ENCODE measurements at places on chromosomes 6 and 20.

- no peak for DNase-seq
Measured at GRCh38 chr6:156395276-156395675, 381.9 kb upstream of the ARID1B start.

DNA sequence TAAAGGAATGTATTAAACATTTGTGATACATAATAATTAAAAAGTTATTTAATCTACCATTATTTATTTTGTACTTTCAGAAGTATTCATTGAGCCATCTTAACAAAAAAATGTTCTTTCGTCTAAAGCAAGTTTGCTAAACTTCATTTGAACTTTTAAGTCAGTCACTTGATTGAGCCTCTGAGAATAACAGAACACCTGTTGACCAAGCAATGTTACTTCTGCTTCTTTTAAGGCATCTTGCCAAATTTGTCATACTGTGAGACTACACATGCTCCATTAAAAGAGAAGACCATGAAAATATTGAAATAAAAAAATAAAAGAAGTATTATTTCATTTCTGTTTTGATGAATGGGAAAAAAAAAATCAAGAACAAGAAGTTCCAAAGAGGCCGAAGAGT is 141.8 kb upstream of the BMP5 start:
- no peak for DNase-seq

- DNase-seq, result no peak
Measured at GRCh38 chr20:11182720-11183119, 508.9 kb upstream of the JAG1 start.

DNA sequence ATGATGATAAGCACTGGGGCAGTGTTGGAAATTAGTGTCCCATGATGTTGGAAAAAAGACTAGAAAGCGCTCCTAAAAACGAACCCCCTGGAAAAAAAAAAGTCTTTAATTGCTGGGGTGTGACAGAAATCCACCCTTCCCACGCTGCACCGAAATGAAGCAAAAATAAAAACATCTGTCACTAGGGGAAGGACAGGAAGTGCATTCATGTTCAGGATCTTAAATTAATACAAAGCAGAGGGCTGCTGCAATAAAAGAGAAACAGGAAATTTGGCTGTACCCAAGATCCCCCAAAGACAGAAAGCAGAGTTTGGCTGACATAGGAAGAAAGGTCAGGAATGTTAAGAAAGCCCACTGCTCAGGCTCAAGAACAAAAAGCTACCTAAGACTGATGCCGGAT is 333.9 kb downstream of the TBC1D32 start:
- DNase-seq, result no peak

DNA sequence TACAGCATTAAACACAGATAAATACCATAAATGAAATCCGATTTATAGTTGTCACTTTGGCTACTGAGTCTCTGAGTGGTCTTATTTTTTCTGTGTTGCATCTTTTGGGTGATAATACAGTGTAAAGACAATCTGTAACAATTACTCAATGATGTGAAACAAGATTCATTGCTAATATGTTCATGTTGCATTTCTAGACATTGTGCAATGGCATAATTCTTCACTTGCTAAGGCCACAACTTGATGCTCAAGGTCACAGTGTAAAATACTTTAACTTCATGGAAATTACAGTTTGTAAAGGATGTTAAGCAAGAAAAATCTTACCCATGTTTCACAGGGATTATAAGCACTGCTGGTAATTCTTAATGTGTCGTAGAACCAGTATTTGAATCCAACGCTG is 74.9 kb upstream of the SMLR1 start:
- no peak for DNase-seq

DNA sequence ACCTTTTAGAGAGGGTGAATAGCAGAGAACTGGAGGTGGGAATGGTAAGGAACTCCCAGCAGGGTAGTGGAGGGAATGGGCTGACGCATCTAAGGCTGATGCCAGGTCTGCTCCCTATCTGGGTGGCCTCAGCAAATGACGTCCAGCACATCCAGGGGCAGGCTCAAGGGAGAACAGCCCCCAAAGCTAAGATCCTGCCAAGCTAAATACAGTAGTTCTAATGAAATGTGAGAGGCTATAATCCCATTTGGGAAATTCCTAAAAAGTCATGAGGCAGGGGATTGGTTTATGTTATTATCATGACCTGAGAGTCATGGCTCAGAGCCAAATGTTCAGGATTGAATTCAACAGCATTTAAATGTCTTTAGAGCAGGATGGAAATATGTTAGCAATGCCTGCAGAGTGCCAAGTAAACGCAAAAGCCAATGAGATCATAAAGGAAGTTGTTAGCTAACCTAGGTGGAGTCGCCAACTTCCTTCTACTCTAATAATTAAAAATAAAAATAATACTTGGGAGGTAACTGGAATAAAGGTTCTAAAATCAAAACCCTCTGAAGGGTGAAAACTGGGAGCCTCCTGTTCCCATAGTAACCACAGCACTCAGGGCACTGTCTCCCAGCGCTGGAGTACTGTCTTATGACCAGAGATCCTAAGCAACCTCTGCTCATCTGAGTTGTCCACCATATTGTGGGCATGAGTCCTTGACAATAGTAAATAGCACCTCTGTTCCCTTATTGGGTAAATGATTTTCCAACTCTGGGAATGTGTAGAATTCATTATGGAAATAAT is 34.8 kb downstream of the IYD start:
- peak; percentile 82 for DNase-seq

- no peak for DNase-seq
Measured at GRCh38 chr6:107354451-107354850, 104.9 kb downstream of the PDSS2 start.

DNA sequence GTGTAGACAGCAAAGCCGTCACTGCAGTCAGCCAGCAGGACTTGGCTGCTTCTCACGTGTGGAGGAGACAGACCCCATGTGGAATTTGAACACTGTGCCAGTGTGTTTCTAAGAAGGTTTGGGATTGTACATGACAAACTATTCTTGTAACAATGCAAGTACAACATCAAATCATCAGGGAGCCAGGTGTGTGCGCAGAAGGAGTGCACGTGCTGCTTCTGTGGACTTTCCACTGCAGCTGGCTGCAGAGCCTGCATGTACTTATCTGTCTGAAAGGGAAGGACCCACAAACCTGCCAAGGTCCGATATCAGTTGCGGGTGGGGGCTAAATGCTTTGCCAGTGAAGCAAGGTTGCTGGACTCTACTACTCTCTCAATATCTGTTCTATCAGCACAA is 211.6 kb downstream of the WDR27 start:
- DNase-seq, result no peak

- no peak for DNase-seq
Measured at GRCh38 chr6:105179244-105180065, at the start of gene POPDC3. POPDC3 (minus strand) TSS chr6:105180014; CDS start chr6:105161909, 18,105 bp downstream.

DNA sequence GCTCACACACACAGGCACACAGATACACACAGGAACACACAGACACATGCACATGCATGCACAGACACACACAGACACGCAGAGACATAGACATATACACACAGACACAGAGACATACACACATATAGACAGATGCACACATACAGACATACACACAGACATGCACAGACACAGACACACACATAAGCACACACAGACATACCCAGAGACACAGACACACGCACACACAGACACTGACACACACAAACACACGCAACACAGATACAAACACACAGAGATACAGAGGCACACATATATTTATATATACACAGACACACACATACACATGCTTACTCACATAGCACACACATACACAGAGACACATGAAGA is 158.4 kb downstream of the LY86 start:
- no peak for DNase-seq

- no peak for DNase-seq
Measured at GRCh38 chr20:41782730-41783406, 164.7 kb upstream of the CHD6 start.

DNA sequence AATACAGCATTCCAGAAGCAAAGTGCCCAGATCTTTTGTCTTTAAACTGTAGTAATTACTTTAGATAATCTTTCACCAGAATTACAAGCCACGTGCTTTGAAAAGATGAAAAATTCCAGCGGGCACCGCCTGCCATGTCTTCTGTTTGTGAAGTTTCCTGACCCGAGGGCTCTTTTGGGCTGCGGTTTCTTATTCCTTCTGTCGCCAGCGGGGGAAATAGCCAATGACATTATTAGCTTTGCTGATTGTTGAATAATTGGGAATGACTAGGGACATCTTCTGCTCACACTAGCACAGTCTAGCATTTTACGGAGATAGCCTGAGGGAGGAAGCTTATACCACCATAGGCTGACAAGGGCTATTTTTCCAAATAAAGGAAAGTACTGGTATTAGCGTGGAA is 124.7 kb downstream of the SAMD5 start:
- no peak for DNase-seq
